ENCODE measurements at places on chromosomes 1 and 21.
A peak's percentile ranks its signal among the peaks of the same experiment; 100 is the strongest.

GRCh38 chr1:246178717-246179311, 328.3 kb downstream of the SMYD3 start:
- ATAC-seq, result no peak

- ATAC-seq, result no peak
These were observed 8.5 kb downstream of the IKBKE start for GRCh38 chr1:206478746-206479145.

- ATAC-seq, result no peak
These were observed 254.4 kb upstream of the CSF3R start for GRCh38 chr1:36737038-36737555.

GRCh38 chr1:119964673-119965363, 68.5 kb upstream of the ADAM30 start:
- ATAC-seq, result peak; percentile 21

DNA sequence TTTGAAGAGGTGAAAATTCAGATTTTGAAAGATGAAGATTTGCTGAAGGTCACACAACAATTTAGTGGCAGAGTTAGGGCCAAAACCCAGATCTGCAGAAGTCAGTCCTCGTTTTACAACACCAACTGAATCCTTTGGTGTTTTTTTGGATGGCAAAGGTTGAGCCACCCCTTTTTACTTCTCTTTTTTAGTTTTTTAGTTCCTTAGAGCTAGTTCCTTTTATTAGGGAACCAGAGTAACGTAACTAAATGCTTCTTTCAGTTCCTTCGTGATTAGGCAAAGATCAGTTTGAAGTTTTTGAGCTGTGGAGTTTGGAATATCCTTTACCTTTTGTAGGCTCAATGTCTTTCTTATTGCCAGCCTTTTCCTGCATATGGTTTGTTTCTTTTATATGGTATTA, 67.9 kb upstream of the ARID1A start:
- ATAC-seq, result no peak

DNA sequence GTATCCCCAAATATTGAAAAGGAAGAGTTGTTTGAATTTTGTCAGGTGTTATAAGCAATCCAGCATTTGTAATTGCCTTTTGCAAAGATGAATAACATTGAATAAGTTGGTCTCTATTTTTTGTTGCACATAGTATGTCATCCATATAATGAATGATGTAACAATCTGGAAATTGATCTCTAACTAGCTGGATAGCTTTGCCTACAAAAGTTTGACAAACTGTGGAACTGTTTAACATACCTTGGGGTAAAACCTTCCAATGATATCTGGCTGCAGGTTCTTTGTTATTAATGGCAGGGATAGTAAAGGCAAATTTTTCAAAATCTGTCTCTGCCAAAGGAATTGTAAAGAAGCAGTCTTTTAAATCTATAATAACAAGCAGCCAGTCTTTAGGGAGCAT, 7.6 kb downstream of the DAP3 start:
- no peak for ATAC-seq

- ATAC-seq, result no peak
These were observed 79.6 kb downstream of the KAZN start for GRCh38 chr1:14678011-14678638.

DNA sequence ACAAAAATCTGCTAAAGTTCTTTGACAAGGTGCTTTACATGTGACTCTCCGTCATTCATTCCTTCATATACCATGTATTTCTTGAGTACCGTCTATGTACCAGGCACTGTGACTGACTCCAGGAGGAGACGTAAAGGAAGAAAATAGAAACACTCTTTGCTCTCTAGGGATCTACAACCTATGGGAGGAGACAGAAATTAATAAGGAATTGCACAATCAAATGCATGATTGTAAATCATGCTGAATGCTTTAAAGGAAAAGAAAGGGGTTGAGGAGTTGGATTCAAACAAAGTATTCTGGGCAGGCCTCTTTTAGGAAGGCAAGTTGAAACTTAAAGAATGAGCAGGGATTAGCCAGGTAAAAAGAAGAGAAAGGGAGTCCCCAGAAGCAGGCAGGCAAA, 239.1 kb upstream of the FGGY start:
- no peak for ATAC-seq

GRCh38 chr1:231155808-231156207, 6.0 kb upstream of the TRIM67 start:
- no peak for ATAC-seq

GRCh38 chr1:208029381-208030287, 118.7 kb upstream of the CD34 start:
- ATAC-seq, result peak; percentile 55

DNA sequence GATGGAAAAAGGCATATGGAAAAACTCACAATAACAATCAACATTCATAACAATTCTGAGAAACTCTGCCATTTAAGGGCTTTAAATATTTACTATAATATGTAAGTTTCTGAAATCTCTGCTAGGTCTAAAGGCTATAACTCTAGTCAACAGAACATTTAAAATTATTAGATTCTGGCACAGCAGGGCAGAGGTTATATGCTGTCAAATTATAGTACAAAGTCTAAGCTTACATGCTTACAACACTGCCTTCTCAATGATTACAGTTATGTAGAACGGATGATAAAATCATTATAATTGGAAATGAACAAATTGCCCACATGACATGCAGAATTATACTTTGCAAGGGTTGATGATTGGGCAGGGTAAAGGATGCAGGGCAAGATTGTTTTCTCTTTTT, 97.7 kb downstream of the PIGK start:
- no peak for ATAC-seq

DNA sequence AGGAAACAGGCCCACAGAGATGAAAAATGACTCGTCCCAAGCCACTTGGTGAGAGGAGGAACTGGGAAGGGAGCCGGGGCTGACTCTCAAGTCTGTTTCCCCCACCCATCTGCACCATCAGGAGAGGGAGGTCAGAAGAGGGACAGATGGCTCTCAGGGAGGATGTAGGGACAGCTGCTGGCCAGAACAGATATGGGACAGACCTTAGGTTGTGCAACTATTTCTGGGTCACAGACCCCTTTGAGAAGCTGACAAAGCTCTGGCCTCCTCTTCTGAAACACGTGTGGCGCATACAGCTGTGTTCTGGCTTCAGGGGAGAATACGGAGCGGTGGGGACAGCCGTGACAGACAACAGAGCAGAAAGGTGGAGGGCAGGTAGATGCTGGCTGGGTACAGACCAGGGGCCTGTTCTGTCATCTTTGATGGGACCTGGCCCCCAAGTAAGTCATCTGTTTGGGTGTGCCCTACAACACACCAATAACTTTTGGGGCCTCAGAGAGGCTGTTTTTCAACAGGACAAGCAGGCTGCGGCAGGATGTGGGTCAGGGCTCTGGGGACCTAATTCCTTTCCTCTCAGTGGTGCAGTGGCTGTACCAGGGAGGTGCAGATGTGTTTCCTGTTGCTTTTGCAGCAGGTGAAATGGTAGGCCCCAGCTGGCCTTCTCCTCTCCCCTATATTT, 7.3 kb downstream of the SH3BGRL3 start:
- peak; percentile 77 for ATAC-seq

- ATAC-seq, result no peak
These were observed 290.9 kb downstream of the LRRIQ3 start for GRCh38 chr1:73907051-73907450.

- no peak for ATAC-seq
These were observed 14.7 kb downstream of the TFF2 start for GRCh38 chr21:42336054-42336453.

Measured in gastroesophageal sphincter (tissue), 4 donors.